ENCODE measurements at places on chromosomes 7 and 10. TPM values are rescaled to one million over a fixed set of nuclear protein-coding genes. Genes with fewer than 3 reads are reported as not detected.

METTL27 gene
- not detected for total RNA-seq

RELN gene
- not detected for total RNA-seq

OGDHL gene
- 12.8 TPM for total RNA-seq

AGAP9 gene
- total RNA-seq: 2.0 TPM

GRCh38 chr10:48288661-48289060, 14.2 kb upstream of the FRMPD2 start:
- no peak for DNase-seq

GRCh38 chr7:80498481-80499349, 13.1 kb downstream of the GNAT3 start:
- no peak for DNase-seq

- no peak for DNase-seq
These were observed 8.0 kb downstream of the SKAP2 start for GRCh38 chr7:26856176-26856985.

DNA sequence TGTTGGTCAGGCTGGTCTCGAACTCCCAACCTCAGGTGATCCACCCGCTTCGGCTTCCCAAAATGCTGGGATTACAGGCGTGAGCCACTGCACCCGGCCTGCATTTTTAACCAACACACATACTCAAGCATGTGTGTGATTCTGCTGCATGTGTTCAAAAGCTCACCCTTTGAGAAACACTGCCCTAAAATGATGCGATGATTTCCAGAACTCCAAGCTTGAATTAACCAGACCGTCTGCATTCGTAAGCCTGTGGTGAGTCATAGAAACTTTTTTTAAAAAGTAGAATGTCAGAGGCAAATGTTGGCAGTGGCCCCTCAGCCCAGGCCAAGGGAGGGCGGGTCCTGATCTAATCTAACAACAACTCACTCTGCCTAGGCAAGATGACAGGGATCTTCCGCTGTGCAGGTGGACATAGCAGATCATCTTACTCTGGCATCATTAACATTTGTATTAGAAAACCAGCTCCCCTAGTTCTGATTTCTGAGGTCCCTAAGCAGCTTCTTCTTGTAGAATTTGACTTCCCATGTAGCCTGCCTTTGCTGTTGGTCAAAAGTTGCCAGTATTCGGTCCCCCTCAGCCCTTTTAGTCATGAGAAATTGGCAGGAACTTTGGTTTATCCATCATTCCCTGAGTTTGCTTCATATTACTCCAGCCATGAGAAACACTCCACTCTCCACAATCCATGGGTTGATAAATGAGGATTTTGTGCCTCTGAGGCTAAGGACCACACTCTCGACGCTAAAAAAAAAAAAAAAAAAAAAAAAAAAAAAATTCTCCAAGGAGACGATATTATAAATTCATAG, 190.4 kb downstream of the SKIDA1 start:
- DNase-seq: no peak

GRCh38 chr7:137985253-137985896, 16.5 kb downstream of the CREB3L2 start:
- no peak for DNase-seq

DNA sequence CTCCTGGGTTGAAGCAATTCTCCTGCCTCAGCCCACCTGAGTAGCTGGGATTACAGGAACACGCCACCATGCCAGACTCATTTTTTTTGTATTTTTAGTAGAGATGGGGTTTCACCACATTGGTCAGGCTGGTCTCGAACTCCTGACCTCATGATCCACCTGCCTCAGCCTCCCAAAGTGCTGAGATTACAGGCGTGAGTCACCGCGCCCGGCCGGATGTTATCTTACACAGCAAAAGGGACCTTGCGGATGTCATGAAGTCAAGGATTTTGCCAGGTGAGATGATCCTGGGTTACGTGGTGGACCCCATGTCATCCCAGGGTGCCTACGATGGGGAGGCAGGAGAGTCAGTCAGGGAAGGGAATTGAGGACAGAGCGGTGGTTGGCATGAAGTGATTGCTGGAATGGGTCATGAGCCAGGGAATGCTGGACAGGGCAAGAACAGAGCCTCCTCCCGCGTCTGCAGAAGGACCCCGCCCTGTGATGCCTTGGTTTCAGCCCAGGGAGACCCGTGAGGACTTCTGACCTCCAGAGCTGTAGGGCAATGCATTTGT, 8.7 kb upstream of the UBE3C start:
- no peak for DNase-seq

GRCh38 chr10:43960981-43961380, 312.3 kb upstream of the ZNF32 start:
- DNase-seq: no peak

- no peak for DNase-seq
These were observed 184.2 kb downstream of the STK31 start for GRCh38 chr7:23893942-23894891.
